ENCODE measurements at places on chromosomes 5 and 9. TPM values are rescaled to one million over a fixed set of nuclear protein-coding genes. Genes with fewer than 3 reads are reported as not detected.

The PRRC1 gene
- 56.9 TPM for total RNA-seq

The ITGA2 gene
- total RNA-seq: 26.1 TPM

The ITK gene
- total RNA-seq: 4.4 TPM

The FOXD4L3 gene
- not detected for total RNA-seq

The TMEM215 gene
- total RNA-seq: 2.1 TPM

The GPSM1 gene
- 27.0 TPM for total RNA-seq

The SLC2A6 gene
- 0.92 TPM for total RNA-seq

The TRIM7 gene
- total RNA-seq: 21.7 TPM

The VDAC1 gene
- total RNA-seq: 252 TPM

The DOK3 gene
- 6.7 TPM for total RNA-seq

The SPAG8 gene
- total RNA-seq: 3.7 TPM

The DMRT2 gene
- total RNA-seq: 19.1 TPM

The ECM2 gene
- 27.5 TPM for total RNA-seq

The GABRP gene
- 7.2 TPM for total RNA-seq

The HAVCR2 gene
- total RNA-seq: 2.8 TPM

The ZDHHC11B gene
- total RNA-seq: 5.3 TPM

All from tongue (tissue), 3 donors.